ENCODE measurements at places on chromosomes 5 and 9. TPM values are rescaled to one million over a fixed set of nuclear protein-coding genes. Genes with fewer than 3 reads are reported as not detected.

The ECSCR gene
- 12.8 TPM for total RNA-seq

DNA sequence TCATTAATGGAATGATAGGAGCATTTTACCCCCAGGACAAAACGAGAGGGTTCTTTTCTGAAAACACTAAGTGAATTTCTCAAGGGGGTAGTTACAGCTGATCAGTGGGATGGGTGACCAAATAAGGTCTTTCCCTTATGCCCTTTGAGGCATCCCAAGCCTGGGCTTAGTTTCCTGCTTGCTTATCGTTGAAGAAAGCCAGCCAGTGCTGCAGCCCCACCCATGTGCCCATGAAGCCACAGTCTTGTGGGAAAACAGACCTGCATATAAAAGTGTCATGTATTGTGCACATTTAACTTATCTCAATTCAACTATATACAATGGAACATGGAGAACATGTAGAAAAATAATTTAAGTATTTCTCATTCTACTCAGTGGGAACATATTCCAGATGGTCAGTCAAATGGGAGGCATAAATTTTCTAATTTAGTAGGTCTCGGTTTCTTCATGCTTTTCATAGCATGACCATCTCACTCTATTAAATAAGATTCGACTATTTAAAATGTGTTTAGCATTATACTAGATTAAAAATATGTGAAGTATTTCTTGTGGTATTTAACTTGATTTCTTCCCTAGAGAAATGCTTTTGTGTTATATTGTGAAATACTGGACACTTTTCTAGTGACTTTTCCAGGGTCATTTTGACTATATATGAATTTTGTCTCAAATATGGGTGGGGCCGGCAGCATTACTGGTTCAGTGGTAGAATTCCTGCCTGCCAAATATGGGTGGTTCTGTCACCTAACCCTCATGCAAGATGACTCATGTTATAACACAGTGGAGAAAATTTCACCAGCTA lies 189.7 kb upstream of the SGCD start:
- no peak for DNase-seq

DNA sequence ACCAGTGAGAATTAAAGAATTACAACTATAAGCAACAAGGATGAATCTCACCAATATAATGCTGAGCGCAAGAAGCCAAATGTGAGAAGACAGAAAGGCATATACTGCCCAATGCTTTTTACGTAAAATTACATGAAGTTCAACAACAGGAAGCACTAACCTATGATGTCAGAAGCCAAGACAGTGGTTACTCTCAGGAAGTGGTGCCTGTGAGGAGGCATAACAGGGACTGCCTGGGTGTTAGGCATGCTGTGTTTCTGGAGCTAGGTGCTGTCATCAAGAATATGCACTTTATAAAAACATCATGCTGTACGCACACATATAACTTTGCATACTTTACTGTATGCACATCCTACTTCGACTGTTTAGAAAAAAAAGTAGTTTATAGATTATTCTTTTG lies 30.1 kb downstream of the FRMD3 start:
- no peak for DNase-seq

GRCh38 chr5:111584651-111585050 lies 72.3 kb upstream of the STARD4 start:
- DNase-seq, result no peak

The LRRC19 gene
- not detected for total RNA-seq

DNA sequence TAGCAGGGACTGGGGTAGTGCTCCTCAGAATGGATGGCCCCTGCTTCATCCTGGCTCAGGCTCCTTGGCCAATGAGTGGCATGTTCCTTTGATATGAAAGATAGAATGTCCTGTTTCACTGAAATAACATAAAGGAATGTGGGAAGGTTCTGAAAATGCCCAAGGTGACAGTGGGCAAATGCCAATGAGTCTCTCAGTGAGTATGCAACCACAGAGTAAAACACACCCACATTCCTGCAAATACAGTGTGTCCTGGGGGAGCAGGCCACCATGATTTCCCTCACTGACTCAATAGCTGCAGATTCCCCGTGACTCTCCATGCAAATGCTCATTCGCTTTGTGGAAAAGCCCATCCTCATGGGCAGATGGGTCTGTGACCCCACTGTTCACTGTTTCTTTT lies 36.4 kb downstream of the ZNF366 start:
- DNase-seq, result no peak

GRCh38 chr5:60352992-60353599 lies 346.9 kb downstream of the DEPDC1B start:
- DNase-seq, result no peak

- no peak for DNase-seq
Measured at GRCh38 chr9:87469793-87470465, 27.7 kb upstream of the DAPK1 start.

- no peak for DNase-seq
Measured at GRCh38 chr5:75622564-75622963, 11.3 kb downstream of the ANKDD1B start.

The RPS14 gene
- total RNA-seq, result 2,419 TPM

GRCh38 chr5:17888155-17888554 lies 253.9 kb downstream of the TAF11L14 start:
- no peak for DNase-seq

The DMRT3 gene
- total RNA-seq, result 0.39 TPM

- no peak for DNase-seq
Measured at GRCh38 chr5:113569396-113569795, 55.9 kb downstream of the YTHDC2 start.

- peak; percentile 4 for DNase-seq
Measured at GRCh38 chr5:172502410-172502809, 48.1 kb upstream of the SH3PXD2B start.

The LRRC70 gene
- total RNA-seq, result 6.7 TPM

DNA sequence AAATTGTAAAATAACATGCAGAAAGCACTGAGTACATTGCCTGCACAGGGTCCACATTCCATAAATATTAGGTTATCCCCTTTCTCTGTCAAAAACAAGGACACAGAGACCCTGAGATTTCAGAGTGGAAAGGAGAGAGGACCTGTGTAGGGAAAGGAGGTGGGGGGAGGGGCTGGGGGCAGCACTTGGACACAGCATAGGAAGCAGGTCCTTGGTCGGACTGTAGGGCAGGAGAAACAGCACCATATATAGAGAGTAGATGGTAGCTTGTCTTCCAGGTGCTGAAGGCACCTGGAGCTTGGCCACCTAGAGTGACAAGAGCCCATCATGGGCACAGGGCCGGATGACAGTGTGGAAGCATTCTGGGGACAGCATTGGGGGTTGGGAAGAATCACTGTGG lies 2.4 kb downstream of the TPM2 start:
- DNase-seq, result no peak

- no peak for DNase-seq
Measured at GRCh38 chr5:35830587-35830986, 26.1 kb upstream of the IL7R start.

- no peak for DNase-seq
Measured at GRCh38 chr9:127066060-127066850, 56.2 kb downstream of the ANGPTL2 start.

The SIMC1 gene
- 3.7 TPM for total RNA-seq

The NAIP gene
- 35.0 TPM for total RNA-seq

GRCh38 chr5:174690271-174690670 lies 34.1 kb upstream of the MSX2 start:
- no peak for DNase-seq

The IFNA21 gene
- total RNA-seq, result not detected

GRCh38 chr5:10169359-10169758 lies 80.3 kb downstream of the ATPSCKMT start:
- DNase-seq, result no peak

DNA sequence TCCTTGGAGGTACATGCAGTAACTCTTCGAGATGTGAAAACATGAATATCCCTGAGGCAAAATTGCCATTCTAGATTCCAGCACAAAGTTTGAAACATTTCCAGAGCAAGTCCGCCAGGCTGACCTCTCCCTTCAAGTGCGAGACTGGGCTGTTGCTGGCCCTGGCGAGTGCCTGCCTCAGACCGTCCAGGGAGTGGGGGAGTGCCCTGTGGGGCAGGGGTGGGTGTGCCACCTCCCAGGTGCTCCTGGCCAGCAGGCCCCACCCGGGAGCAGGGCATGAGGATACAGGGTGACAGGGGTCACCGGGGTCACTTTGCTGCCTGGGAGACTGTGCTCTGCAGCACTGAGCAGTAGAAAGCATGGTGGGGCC lies 199.9 kb downstream of the AOPEP start:
- DNase-seq, result no peak

The ARID3C gene
- 0.30 TPM for total RNA-seq

The GALNT10 gene
- total RNA-seq, result 26.7 TPM

The GABRP gene
- 0.30 TPM for total RNA-seq

GRCh38 chr5:88551724-88552345 lies 283.2 kb upstream of the TMEM161B start:
- no peak for DNase-seq

The CLTB gene
- 233 TPM for total RNA-seq

- no peak for DNase-seq
Measured at GRCh38 chr5:179166171-179166885, 106.2 kb downstream of the ZNF354C start.

The SPATA31C1 gene
- total RNA-seq, result not detected

- DNase-seq, result no peak
Measured at GRCh38 chr9:114048533-114049415, 29.3 kb downstream of the AMBP start.

The PCDHA3 gene
- 0.98 TPM for total RNA-seq

DNA sequence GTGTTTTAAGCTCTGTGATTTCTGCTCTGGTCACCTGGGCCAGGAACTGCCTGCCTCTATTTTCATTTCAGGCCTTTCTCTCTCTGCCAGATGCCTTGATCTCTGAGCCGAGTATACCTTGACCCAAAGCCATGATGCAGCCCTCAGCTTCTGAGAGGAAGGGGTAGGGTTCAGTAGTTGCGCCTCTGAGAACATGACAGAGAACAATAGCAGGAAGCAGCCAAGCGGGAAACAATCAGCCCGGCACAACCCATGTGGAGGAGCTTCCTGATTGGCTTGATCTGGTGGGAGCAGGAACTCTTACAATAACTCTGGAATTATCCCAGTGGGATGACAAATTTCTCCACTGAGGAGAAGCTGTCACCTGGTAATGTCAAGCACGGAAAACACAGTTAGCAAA lies 127.4 kb downstream of the PALM2AKAP2 start:
- no peak for DNase-seq

The GNA14 gene
- total RNA-seq, result 7.1 TPM

DNA sequence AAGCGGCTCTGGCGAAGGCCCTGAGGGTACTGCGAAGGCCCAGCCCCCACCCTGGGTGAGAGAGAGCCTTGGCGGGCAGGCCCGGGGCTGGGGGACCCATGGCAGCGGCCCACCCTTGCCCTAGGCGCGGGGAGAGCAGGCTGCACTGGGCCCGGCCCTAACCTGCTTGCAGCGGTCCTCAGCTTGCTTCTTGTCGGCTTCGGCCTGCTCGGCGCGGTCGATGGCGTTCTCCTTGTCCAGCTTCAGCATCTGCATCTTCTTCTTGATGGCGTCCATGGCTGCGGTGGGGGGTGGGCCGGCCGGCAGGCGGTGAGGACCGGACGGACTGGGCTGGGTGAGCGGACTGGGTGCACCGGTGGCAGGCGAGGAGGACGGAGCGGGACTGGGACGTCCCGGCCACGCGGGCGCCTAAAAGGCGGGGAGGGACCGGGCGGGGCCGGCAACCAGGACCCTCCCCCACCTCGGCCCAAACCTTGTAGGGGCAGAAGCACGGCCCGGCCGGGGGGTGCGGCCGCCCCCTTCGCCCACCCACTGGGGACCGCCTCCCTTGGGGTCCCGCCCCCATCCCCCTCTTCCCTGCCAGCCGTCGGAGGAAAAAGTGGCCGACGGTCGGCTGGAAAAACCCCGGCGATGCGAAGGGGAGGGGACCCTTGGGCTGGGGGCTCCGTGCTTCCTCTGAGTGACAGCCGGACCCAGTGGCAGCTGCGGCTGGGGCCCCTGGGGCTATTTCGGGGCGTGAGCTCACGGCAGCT lies at the start of gene TPM2:
TSS of gene TPM2 (minus strand) at position 384 of the 752 bp plus-strand sequence. CDS start at position 276, 108 bp downstream.
- no peak for DNase-seq

- DNase-seq, result no peak
Measured at GRCh38 chr9:79989079-79989478, 417.3 kb downstream of the TLE4 start.

DNA sequence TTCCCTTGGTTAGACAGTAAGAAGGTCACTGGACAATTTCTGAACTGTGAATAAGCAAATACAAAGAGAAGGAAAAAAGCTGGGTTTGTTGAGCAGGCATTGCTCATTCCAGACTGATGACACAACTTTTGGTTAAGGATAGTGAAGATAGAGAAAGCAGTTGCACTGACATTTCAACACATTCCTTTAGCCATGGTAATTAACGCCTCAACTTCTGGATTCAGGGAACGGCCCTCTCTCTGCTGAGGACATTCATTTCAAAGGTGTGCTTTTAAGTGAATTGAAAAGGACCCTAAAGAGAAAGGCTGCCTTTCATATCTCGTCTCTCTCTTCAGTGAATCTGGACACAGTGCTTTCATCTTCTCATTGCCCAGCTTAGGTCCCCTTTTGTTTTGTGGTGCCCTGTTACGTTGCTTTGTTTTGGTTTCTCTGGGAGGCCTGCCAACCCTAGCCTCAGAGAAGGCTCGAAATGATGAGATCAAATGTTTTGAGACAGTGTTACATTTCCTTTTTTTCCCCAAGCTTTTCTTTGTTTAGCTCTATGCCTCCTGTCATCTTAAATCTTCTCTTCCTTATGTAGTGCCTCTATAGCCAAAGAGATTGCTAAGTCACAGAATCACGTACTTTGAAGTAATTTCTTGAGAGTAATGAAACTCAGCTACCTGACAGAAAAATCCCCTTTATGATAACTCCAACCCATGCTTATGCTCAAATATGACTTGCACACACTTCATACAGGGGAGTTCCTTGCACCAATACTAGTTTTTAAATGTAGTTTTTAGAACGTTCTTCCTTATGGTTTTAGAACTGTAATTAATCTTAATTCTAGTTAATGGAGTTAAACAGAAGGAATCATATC lies 94.4 kb upstream of the IFNE start:
- DNase-seq, result no peak

The TRIM7 gene
- 3.7 TPM for total RNA-seq

GRCh38 chr9:113898596-113898995 lies 22.5 kb downstream of the ZNF618 start:
- DNase-seq, result no peak

The SLC34A1 gene
- total RNA-seq, result not detected

The GABRA6 gene
- not detected for total RNA-seq

The ABHD17B gene
- total RNA-seq, result 23.3 TPM

GRCh38 chr9:128454991-128455390 lies 815 bp upstream of the ODF2 start:
- no peak for DNase-seq

The C1QTNF3 gene
- 9.4 TPM for total RNA-seq

- DNase-seq, result no peak
Measured at GRCh38 chr9:12838546-12838945, 63.7 kb downstream of the LURAP1L start.

The PITX1 gene
- total RNA-seq, result 1.1 TPM

The PLAC8L1 gene
- total RNA-seq, result not detected

- no peak for DNase-seq
Measured at GRCh38 chr9:136512651-136513071, 29.8 kb upstream of the SEC16A start.

DNA sequence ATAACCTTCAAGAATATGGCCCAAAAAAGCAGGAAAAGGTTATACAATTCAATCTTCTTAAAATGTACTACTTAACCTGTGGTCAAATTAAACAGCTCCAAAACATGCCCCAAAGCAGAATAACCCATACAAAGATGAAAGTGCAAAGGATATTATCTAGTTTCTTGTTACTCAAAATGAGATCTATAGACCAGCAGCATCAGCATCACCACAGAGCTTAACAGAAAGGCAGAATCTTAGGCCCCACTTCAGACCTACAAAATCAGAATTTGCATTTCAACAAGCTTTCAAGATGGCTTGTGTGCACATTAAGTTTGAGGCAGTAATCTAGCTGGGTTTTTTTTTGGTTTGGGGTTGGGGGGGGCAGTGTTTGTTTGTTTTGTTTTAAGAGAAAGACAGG lies 54.0 kb downstream of the SCAI start:
- DNase-seq, result no peak

- no peak for DNase-seq
Measured at GRCh38 chr9:107174441-107174840, 108.6 kb upstream of the RAD23B start.

Measured in tibial nerve (tissue), 4 donors.